ENCODE measurements at places on chromosomes 4 and X.

GRCh38 chr4:130484826-130485225, 1388.9 kb downstream of the C4orf33 start:
- no peak for DNase-seq

- no peak for DNase-seq
These were observed 8.2 kb upstream of the PPP2R2C start for GRCh38 chr4:6480534-6481088.

GRCh38 chr4:120005076-120005475, 61.6 kb downstream of the MAD2L1 start:
- no peak for DNase-seq

DNA sequence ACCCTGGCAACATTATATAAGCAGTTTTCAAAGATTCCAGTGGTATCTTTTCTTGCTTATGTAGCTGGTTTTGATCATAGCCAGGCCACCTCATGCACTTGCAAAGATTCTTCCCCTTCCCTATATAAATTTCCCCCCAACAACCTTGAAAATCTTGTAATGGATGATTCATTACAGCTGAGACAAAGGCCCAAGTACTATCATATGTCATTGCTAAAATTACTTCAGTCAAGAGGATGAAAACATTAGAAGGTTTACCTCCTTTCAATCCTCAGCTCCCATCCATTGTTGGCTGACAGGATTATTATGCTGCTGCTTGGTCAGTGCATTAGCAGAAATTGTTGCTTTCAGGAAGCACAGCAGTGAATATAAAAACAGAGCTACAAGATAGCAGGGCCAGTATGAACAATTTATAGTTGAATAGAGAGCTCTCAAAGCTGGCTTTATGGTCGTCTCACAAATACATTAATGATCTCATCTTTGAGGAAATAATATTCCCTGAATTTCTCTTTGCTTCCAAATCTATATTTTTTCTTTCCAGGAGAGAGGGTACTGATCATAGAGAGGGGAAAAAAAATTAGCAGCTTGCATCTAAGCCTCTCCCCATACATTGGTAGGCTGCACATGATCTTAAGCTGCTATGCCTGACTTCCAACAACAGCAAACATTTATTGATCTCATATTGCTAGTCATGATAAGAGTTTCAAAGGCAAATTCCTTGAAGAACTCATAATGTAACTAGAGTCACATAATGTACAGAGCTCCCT, 7.7 kb upstream of the ARHGEF38 start:
- peak; percentile 32 for DNase-seq

GRCh38 chr4:40254608-40255392, 58.0 kb downstream of the RHOH start:
- DNase-seq = no peak

GRCh38 chrX:153702336-153703035, 14.8 kb downstream of the SLC6A8 start:
- no peak for DNase-seq

DNA sequence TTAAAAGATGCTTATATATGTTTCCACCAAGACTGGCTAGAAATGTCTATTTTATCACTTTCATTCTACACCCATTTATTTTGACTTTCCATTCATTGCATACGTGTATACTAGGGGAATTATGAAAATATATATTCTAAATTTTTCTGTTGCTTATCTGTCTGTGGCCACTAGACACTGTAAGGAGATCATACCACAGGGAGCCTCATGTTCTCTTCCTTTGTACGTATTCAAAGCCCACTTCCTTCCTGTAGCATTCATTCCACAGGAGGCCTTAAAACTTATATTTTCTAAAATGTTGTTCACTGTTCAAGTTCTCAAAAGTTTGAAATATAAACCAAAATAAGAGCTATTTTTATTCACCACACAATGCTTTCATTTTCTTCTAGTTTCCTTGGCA, 1848.9 kb upstream of the TENM3 start:
- no peak for DNase-seq

GRCh38 chrX:113289503-113289902, 448.9 kb upstream of the AMOT start:
- DNase-seq = no peak

- no peak for DNase-seq
These were observed 56.9 kb downstream of the ATG4A start for GRCh38 chrX:108148524-108148923.

GRCh38 chrX:138849521-138849920, 138.0 kb upstream of the FGF13 start:
- DNase-seq = no peak

DNA sequence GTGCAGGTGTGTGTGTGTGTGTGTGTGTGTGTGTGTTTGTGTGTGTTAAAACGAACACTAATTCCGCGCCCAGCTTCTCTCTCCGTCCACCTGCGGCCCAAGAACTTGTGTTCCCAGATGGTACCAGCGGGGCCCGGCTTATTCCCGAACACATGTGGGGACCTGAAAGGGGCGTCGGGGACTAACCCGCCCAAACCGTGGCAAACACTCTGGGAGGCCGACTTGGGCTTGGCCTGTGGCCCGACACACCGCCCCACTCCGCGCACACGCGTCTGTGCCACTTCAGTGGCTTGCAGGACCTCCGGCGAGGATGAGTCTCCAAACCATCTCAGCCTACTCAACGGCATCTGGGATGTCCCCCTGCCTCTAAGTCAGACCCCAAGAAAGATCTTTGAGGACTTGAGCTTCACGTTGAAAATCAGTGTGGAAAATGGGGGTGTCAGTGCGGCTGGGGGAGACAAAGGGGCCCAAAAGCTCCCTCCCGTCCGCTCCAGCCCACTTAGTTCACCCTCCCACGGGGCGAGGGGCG, 790 bp upstream of the HHIP start:
- peak; percentile 25 for DNase-seq

- no peak for DNase-seq
These were observed 31.6 kb downstream of the SH3KBP1 start for GRCh38 chrX:19855700-19856381.

DNA sequence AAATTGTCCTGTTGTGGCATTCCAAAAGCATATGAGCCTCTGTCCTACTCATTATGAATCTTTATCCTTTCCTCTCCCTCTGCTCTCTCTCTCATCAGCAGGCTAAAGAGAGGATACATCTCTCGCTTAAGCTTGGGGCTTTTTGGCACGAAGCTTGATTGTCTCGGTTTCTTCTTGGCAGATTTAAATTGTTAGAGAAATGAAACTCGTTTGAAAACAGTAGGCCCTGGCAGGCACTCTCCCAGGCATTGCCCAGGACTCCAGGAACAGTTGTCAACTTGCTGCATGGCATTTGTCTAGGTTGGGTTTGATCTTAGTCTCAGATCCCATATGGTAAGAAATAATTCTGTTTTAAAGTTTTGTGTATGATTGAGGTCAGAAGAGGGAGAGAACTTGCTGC, 35.5 kb downstream of the NAA11 start:
- DNase-seq = peak; percentile 35

GRCh38 chr4:110124711-110125110, 73.7 kb downstream of the ELOVL6 start:
- DNase-seq = no peak

GRCh38 chr4:38034986-38035882, 75.0 kb downstream of the PTTG2 start:
- no peak for DNase-seq

DNA sequence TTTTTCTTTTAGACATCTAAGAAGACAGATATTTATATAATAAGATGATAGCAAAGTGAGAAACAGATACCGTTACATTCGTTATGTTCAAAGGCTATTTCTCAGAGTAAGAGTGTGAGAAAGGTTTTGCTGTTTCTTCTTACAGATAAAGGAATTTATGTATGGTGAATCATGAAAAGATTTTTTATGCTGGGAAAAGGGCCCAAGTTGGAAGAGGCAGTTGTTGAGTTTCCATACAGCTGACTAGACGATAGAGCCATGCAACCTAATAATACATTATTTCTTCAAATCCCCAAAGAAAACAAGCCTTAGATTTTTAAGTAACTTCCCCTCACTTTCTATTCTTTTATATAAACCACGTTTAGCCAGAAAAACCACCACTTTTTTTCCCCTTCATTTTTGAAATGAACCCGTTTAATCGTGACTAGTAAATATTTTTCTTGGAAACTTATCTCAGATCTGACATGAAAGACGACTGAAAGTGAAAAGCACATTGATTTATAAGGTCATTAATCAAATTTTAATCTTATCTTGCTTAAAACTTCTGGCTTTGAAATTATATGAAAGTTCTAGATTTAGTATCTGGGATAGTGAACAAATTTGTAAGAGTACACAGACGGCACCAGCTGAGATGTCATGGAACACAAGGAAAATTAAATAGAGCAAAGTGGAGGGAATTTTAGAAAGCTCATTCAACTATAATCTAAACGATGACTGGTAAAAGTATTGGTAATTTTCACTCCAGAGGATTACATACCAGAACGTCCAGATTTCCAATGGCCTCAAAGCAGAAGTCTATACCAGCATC, 10.9 kb downstream of the ADH6 start:
- no peak for DNase-seq

DNA sequence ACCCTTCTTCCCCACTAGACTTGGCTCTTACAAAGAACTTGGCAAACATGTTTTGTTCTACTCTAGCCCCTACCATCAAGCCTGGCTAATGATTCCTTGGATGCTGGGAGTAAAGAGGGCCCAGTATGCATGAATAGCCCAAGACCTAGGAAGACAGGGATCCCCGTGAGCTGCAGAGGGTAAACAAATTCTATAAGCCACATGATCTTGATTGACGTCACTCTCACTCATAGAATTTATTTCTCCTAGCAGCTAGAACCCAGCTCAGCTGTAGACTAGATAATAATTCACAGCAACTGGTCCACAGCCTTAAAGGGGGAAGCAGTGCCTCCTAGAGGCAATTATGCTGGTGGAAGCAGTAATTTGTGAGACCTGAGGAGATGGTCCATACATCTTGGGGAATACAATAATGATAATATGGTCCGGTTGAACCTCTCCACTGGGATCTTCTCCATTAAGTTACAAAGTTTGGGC, 16.1 kb upstream of the USO1 start:
- no peak for DNase-seq

GRCh38 chr4:43238585-43238984, 346.1 kb downstream of the GRXCR1 start:
- DNase-seq = no peak

- no peak for DNase-seq
These were observed 40.2 kb upstream of the MAN2B2 start for GRCh38 chr4:6534618-6535328.

GRCh38 chrX:40152741-40153344, 55.1 kb upstream of the BCOR start:
- DNase-seq = no peak

GRCh38 chr4:157196046-157196445, 24.5 kb upstream of the GRIA2 start:
- DNase-seq = no peak

GRCh38 chrX:65990702-65991101, 49.2 kb downstream of the VSIG4 start:
- DNase-seq = no peak

DNA sequence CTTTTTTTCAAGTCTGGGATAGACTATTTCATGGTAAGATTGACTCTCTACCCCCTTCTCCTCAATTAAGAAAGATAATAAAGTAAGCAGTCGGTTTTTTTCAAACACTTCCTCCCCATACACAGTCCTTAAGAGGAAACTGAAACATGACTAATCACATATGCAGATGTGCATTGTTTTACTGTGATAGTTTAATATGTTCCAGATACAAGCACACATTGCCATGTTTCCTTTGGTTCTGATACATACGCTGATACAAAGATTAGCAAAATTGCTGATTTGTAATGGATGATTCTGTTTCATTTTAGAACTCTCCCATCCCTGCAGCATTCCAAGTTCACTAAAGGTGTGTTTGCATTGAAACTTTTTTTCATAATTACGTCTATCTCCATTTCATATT, 76.1 kb downstream of the FBXO8 start:
- no peak for DNase-seq

DNA sequence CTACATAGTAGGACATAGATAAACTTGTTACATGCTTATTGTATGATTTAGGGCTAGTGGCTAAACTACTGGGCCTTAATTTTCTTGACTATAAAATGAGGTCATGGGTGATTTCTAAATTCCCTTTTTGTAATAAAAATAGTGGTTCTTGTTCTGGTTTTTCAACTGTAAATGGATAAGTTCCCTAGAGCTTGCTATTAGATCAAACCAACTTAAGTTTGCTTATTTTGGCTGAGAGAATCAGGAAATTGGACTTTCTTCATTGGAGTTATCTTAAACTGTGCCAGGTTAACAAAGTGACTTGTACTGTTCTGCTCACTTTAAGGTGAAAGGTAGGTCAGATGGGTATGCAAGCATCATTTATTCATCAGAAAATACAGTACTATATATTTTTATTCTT, 78.3 kb downstream of the PDLIM5 start:
- no peak for DNase-seq
